Fibroblast of skin of scalp (primary cell): ENCODE measurements at places on chromosomes 1 and 21.
A peak's percentile ranks its signal among the peaks of the same experiment; 100 is the strongest.

DNA sequence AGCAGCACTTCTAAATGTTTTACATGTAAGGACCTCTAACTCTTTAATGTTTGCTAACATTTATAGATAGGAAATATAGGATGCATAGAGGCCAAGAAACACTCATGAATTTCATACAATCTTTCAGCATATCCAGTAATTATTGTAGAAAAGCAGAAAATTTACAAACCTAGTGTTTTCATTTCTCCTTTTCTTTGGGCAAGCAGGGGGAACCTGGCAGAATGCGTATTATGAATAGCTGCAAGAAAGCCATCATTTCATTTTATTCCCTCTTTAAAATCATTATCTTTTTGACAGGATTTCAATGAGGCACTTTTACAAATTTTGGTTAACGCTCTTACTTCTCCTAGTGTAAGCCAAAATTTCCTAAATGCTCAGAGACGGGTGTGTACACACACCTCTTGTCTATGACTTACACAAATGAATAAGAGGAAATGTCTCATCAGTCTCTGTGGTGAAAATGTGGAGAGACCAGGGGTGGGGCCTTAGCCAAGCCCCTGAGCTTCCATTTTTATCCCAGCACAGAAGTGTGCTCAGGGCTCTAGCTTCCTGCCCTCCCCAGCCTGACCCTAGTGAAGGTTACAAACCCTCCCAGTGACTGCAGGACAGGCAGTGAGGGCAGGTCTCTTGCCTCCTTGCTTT lies 91.6 kb downstream of the LRRC8C start:
- no peak for DNase-seq

- DNase-seq, result no peak
Observed at GRCh38 chr1:74426208-74426937, 86.0 kb downstream of the LRRC53 start.

DNA sequence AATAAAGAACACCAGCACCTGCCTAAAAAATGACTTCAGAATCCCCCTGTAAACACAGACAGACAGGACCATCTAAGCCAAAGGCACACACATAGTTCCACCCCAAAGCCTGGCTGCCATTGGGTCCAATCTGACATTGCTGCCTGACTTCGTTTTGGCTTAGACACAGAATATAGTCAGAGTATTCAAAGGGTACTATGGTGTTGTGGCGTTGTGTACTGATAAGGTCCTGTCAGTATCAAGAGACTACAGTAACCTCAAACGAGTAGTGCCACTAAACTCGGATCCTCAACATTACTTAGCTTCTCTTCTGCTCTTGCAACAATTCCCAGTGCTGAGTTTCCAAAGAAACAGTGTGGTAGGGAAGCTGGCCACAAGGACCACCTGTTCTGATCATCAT lies 169.3 kb upstream of the NR5A2 start:
- DNase-seq, result no peak

DNA sequence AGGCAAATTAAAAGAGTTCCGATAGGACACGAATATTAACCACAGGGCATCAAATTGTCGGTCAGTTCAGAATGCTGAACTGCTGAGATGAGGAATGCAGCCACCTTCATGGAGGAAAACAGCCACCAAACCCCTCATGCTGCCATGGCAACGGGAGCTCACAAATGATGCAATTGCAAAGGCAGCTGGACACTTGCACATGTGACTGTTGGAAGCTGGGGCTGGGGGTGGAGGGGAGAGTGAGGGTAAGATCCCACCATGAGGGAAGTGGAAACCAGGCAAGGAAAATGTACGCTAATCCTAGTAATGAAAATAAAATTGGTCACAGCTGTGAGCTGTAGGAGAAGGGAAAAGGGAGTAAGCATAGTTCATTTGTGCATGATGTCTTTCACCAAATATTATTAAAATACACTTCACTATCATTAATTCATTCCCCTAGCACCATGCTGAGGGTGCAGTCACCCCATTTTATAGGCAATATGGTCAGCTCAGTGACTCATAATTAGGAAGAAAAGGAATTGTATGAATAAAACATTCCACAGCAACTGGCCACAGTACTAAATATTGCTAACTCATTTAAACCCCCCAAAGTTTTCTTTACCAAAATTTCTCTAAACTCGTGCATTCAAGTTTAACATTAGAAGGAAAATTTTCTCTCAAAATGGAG lies 15.3 kb downstream of the BECN2 start:
- DNase-seq, result peak; percentile 59

- peak; percentile 70 for DNase-seq
Observed at GRCh38 chr1:218658899-218659298, 313.8 kb downstream of the TGFB2 start.

DNA sequence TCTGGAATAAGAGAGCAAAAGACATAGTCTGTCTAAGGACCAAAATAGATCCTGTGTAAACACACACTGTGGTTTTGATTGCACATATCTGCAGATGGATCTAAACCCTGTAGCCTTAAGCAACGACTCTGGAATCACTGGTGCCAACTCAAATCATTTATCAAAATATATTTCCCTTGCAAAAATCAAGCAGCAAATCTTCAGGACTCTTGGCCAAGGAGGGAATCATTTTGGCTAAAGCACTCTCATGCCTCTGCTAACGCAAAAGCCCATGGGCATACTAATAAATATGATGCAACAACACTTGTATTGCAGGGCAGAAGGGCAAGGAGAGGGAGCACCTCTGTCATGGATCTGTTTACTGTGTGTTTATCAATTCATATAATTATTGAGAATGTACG lies 155.4 kb upstream of the DUSP10 start:
- peak; percentile 45 for DNase-seq

- no peak for DNase-seq
Observed at GRCh38 chr1:205989786-205990185, 13.4 kb downstream of the RAB7B start.
